SK-N-DZ (cell line): ENCODE measurements at places on chromosomes 1 and 21.

DNA sequence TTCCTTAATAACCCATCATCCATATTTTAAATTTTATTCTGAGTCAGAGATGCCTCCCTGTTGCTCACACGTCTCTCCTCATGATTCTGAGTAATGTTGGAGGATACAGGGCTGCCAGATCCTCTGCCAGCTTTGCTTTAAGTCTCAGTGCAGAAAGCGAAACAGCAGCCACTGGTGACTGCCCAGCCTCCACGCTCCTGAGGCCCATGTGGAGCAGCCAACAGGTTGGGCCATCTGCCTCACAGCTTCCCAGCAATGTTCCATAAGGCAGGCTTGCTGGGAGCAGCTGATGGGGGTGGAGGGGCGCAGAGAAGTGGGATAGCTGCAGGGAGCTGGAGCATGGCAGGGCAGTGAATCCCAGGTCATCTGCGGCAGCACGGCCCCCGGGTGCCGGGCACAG, 104.2 kb downstream of the IGSF21 start:
- DNase-seq, result no peak

DNA sequence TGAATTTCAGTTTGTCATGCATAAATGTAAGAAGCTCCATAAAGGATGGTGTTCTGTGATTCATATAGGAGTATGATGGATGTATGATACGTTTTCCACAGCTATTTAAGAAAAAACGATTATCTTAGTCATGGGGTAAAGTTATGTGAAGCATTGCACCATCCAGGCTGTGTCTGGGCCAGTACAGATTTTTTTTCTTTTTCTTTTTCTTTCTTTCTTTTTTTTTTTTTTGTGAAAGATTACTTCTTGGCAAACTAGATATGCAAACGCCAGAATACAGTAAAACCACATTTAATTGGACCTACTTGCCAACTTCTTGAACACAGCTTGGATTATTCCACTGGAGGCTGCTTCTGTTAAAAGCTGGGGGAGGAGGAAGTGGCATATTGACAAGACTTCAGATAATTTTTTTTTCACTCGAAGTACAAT, 14.9 kb downstream of the ZBTB18 start:
- no peak for DNase-seq

- DNase-seq, result no peak
These were observed 18.8 kb downstream of the MAP7D1 start for GRCh38 chr1:36174713-36175112.

DNA sequence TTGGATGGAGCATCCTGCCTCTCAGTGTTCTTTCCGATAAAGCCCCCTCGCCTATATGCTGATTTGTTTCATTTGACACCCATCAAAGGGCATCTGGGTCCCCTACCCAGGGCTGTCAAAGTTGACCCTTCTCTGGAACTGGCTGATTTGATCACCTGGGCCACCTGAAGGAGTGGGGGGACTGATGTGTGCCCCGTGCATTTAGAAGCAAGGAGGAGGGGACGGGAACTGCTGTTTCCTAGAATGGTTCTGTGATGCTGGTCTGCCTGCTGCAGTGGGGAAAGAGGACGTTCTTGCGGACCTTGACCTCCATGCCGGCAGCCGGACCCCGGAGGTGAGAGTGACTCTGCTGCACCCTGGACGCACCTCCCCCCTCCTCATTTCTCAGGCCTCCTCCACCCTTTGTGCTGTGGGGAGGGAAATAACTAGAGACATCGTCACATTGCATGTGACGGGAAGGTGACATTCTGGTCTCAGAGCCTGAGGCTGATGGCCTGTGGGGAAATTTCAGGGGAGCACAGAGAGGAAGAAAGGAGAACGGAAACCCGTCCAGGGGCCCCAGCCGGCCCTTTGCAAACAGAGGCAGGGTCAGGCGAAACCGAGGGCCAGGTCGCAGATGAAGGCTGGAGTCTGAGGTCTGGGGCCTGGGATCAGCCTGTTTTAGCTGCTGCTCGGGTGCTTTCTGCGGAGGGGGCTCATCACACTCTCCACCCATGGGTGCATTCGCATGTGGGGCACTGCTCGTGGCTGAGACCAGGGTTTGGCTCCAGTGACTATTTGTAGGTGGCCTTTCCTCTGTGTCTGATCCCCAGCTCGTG, 25.7 kb downstream of the CRYAA start:
- no peak for DNase-seq

- no peak for DNase-seq
These were observed 9.7 kb upstream of the PIGC start for GRCh38 chr1:172453607-172454006.

DNA sequence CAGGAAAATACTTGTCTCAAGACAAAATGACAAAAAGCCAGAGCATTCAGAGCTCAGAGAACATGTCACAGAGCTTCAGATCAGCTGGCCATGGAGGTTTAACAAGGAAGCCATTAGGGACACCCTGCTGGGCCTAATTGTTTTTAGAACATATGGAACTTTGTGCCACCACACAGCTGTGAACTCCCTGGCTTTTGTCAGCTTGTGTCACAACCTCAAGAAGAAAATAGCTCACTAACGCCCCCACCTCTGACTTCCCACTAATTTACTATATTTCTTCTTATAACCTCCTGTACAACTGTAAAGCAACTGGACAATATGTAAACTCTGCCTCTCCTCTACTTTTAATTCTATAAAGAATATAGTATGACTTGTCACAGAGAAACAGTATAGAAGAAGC, 21.0 kb upstream of the TDRD10 start:
- peak; percentile 18 for DNase-seq

DNA sequence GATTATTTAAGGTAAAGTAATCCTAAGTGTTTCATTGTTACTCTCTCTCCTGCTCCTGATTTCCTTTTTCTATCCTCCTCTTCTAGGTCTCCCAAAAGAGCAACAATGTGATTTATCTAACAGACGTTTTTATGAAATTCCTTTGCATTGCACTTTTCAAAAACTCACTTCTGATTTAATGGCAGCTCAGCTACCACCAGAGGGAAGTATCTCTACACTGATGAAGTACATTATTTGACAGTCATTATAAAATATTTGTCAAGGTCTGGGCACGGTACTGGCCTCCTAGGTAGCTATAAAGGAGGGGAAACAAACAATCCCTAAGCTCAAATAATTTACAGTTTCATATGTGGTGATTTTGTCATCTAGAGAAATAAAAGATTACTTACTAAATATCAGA, 15.6 kb downstream of the TMPRSS15 start:
- no peak for DNase-seq

DNA sequence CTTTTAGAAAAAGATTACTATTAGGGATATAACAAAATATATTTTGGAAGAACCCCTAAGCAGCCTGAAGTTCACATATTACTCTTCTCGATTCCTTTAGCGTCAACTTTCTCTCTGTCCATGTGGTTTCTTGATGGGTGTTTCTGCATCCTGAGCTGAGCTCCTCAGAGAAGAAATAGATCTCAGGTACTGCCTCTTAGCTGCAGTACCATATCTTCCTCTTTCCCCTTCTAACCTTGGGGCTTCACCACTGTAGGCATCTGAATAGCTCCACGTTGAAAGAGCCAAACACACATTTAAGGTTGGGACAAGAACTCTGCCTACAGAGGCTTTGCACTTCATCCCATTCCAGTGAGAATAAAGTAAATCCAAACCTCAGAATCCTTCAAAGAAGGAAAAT, 59.2 kb downstream of the SAMSN1 start:
- no peak for DNase-seq

DNA sequence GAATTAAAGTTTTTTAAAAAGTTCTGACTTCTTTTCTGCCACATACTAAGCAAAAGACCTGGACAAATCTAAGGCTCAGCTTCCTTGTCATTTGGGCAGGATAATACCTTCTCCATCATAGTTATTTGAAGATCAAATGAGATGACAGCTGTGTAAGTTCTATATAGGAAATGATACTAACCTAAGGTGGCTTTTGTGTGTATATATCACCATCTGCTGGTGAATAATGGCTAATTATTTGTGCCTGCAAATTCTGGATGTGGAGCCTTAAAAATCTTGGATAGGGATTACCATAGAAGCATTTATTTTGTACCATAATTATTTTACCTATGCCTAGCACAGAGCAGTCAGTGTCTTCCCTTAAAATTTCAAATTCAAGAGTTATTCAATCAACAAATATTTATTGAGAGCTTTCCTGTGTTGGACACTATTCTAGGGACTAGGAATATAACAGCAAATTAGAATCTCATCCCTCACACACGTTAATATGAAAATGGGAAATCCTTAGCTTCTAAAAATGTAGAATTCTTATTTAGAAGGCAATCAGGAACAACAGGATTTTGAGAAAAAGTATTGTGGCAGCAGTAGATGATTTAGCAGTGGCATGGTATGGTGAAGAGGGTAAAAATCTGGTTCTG, 89.8 kb downstream of the TMEM200B start:
- peak; percentile 22 for DNase-seq

DNA sequence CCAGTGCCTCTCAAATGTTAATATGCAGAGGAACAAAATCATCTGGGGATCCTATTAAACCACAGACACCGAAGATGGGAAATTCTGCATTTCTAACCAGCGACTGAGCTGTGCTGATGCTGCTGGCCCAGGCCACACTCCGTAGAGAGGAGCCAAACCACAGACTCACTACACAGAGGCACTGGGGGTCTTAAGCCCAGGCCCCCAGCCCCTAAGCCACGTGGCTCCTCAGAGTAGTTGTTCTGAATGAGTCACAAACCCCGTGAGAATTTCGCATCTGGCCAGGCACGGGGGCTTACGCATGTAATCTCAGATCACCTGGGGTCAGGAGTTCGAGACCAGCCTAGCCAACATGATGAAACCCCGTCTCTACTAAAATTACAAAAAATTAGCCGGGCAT, 2.8 kb upstream of the CELA2A start:
- no peak for DNase-seq

GRCh38 chr1:114756949-114757454, 782 bp downstream of the CSDE1 start:
- no peak for DNase-seq

- DNase-seq, result peak; percentile 60
These were observed 34.5 kb downstream of the TMPRSS15 start for GRCh38 chr21:18369115-18369514.

- DNase-seq, result peak; percentile 87
These were observed at the start of gene JTB for GRCh38 chr1:153977250-153978240. Gene JTB (minus strand): TSS chr1:153977674. CDS start chr1:153977252, 422 bp downstream.

- DNase-seq, result no peak
These were observed 16.9 kb downstream of the PTPRF start for GRCh38 chr1:43547538-43548072.

GRCh38 chr1:9101510-9102146, 27.3 kb downstream of the GPR157 start:
- DNase-seq, result no peak

- peak; percentile 57 for DNase-seq
These were observed 122.1 kb downstream of the LRIG2 start for GRCh38 chr1:113194846-113195830.
